ENCODE measurements at places on chromosomes 3 and 15.
A peak's percentile ranks its signal among the peaks of the same experiment; 100 is the strongest.

GRCh38 chr15:78429477-78429876, 8.5 kb upstream of the IREB2 start:
- DNase-seq: no peak

DNA sequence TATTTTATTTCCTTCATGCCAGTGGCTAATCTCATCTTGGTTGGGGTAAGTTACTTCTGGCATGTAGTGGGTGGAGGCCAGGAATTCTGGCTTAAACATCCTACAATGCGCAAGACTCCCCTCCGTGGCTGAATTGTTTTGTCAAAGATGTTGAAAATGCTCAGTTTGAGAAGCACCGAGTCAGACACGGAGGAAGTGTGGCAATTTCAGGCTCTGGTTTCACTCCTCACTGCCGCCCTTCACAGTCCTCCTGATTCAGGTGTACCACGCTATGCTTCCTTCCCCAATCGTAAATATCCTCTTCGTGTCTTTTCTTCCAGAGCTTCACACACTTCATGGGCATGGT, 150.7 kb downstream of the OPA1 start:
- no peak for DNase-seq

DNA sequence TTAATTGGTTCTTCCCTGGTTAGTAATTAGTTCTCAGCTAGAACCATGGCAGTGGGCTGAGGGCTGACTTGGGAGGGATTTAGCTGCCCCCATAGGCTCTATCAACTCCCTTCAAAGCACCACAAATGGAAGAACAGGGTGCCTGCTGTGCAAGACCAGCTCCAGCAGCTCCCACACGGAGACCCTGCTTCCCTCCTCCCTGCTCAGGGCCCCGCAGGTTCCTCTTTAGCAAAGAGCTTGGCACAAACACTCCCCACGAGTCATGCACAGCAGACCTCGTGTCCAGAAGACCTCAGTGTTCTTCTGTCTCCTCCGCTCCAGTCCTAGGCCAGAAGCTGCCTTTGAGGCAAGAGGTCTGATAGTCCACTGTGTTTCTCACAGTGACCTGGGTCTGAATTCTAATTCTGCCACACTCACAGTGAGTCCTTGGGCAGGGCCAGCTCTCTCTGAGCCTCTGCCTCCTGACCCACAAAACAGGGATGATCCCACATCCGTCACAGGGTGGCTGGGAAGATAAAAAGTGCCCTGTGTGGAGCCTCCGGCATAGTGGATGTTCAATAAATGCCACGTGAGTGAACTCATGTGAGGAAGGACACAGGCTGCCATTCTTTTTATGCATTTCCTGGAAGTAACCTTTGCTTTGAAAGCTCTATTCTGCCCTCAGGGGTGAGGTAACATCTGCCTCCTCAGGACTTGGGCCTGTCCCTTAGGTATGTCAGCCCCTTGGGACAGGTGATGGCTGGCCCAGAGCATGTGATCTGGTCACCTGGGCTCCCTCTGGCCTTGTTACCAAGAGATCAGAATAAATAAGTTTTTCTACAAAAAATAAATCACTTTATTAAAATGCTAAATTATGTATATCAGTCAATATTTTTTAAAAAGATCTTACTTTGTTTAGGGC, 7.6 kb downstream of the RAB6B start:
- no peak for DNase-seq

- no peak for DNase-seq
Observed at GRCh38 chr3:98038876-98039275, 3.8 kb upstream of the GABRR3 start.

DNA sequence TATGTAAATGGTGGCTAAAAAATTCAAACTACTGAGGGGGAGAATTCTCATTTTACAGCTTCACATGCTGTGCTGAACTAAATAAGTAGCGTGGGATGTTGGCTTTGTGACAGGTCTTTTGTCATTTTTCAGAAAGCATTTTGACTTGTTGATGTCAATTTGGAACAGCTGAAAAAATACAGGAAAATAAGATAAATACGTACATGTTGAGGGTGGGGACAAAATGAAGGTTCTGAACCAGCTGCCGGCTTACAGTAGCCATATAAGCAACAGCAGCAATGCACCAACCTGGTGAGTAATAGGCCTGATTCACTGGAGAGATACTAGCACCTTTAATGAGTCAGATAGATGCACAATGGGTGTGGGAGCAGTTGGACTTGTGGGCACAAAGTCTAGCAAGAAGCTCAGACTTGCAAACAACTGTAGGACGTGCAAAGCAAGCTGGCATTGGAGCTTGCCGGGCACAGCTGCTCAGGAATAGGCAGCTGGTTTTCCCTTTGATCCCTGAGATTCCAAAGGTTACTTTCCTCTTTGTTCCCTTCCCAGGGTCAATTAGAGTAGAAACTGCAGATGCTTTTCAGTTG, 12.9 kb downstream of the B3GNT5 start:
- peak; percentile 21 for DNase-seq

- DNase-seq: no peak
Observed at GRCh38 chr3:16476636-16477035, 36.9 kb downstream of the RFTN1 start.

GRCh38 chr15:66401130-66402021, 14.7 kb downstream of the MAP2K1 start:
- DNase-seq: no peak

- no peak for DNase-seq
Observed at GRCh38 chr3:186937017-186937875, 6.9 kb downstream of the ST6GAL1 start.

GRCh38 chr15:68806220-68807060, 14.3 kb downstream of the ANP32A start:
- DNase-seq: no peak

- DNase-seq: no peak
Observed at GRCh38 chr3:42753757-42754156, 19.3 kb downstream of the CCDC13 start.
